ENCODE measurements at places on chromosomes 5 and 9.

DNA sequence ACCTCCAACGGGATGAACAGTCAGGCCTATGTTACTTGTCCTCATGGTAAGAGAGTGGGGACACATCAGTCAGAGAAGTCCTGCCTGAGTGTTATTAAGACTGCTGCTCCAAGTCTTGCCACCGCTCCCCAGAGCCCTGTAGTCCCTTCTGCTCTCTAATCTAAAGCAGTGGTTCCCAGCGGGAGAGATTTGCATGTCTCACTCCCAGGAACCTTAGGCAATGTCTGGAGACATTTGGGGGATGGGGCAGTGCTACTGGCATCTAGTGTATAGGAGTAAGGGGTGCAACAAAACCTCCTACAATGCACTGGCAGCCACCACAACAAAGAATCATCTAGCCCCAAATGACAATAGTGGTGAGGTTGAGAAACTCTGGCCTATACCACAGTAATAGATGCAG lies 2.6 kb upstream of the SVEP1 start:
- DNase-seq = no peak

GRCh38 chr5:39502704-39503103 lies 77.9 kb upstream of the DAB2 start:
- no peak for DNase-seq

DNA sequence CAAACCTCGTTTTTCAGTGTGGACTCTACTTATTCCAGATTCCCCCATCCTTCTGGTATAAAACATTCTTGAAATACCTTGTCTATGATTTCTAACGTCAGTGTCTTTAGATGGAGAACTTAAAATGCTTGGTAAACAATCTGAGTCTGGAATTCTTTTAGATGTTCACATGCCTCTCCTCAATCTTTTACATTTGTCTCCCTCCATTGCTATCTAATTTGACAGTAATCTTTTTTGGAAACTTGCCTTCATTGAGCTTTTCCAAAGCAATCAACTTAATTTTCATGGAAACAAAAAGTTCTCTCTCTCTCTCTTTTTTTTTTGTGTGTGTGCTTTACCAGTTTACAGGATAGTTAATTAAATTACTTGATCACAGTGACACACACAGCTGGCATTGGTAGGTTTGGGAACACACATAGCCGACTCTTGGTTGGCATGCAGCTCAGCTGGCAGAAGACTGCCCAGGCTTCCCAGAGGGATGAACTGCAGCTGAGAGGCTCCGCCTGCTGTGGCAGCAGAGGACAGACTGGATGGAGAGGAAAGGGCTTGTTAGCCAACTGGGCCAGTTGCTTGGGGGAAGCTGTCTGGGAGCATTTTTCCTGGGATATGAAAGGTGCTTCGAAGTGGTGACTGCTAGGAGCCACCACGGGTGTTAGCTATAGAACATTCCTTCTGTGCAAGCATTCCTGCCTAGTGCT lies 271.3 kb downstream of the ZSWIM6 start:
- no peak for DNase-seq

DNA sequence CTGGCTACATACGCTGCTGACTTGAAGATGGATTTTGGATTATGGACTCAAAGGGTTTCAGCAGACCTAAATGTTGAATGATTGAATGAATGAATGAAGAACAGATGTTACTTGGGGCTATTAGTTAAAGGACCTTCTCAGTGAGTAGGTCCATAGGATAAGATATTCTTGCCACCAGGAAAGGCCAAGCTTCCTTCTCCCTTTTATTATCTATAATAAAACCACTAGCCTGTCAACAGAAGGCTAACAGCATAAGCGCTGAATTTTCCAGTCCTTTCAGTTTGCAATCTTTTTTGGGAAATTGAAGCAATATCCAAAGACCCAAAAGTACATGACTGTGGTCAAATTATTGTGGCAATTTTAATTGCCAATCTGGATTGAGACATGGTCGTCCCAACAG lies 113.3 kb downstream of the SV2C start:
- no peak for DNase-seq

GRCh38 chr5:168874713-168875380 lies 295.7 kb upstream of the PANK3 start:
- no peak for DNase-seq

DNA sequence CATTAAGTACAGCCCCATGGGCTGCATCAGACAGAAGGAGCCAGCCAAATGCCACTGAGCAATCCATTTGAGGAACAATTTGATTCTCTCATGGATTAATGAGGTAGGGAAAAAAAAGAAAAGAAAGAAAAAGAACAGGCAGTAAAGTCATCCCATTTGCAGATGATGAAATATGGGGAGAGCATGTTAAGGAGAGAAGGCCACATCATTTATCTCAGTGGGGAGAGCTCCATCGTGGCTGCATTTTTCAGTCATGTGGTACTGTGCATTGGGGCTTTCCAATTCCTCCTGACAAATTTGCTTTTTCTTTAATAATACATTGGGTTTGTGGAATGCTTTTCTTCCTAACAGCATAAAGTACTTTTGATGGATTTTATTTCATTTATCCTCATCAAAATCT lies 375.2 kb upstream of the TLE4 start:
- DNase-seq = no peak

GRCh38 chr9:72665421-72665820 lies 144.0 kb downstream of the TMC1 start:
- DNase-seq = no peak

DNA sequence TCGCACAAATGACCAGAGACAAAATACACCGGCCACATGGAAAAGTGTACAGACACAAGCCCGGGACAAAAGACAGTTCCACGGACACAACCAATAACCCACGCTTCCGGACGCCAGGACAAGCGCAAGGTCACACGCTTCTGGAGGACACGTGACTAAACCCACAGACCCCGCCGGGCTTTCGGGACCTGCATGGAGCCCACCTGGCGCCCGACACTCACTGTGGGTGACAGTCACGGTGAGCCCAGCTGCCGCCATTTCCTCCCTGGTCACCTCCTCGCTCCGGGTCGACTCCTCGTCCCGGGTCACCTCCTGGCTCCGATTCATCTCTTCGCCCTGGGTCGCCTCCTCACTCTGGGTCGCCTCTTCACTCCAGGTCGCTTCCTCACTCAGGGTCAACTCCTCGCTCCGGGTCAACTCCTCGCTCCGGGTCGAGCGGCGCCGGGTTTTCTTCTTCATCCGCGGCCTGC lies 470 bp downstream of the BAG1 start:
- DNase-seq = no peak

- no peak for DNase-seq
Measured at GRCh38 chr9:128365525-128365924, 5.6 kb upstream of the URM1 start.

- no peak for DNase-seq
Measured at GRCh38 chr5:169527863-169528262, 55.7 kb upstream of the SPDL1 start.

- no peak for DNase-seq
Measured at GRCh38 chr9:6302417-6302816, 25.8 kb upstream of the TPD52L3 start.

- DNase-seq = no peak
Measured at GRCh38 chr9:116147821-116148220, 5.8 kb upstream of the PAPPA start.

- DNase-seq = no peak
Measured at GRCh38 chr9:74543145-74543544, 46.0 kb downstream of the RORB start.

DNA sequence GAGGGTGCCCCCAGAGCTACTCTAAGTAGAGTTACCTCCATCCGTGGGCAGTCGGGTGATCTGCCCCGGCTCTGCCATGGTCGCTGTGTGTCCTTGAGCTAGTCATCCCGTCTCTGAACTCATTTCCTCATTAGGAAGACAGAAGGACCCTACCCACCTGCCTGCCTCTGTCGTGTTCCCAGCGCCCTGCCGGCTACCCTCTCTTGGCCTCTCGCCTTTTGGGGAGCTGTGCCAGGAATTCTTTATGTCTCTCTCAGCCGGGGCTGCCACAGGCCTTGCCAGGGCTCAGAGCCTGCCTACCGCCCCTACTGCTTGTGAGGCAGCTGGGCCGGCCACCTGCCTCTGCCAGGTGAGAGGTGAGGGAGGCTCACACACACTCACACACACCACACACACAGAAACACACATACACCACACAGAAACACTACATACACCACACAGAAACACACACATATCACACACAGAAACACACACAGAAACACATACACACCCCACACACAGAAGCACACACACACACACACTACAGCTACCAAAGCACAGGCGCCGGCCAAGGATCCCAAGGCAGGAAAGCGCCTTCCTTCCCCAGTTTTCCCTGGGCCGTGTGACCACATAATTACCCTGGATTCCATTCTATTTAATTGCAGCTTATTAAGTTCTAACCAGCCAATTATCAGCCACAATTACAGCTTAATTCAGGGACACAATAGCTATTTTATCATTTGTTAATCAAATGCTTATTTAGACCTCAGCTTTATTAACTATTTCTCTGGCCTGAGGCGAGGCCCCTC lies 41.7 kb downstream of the UNC5A start:
- DNase-seq = no peak

DNA sequence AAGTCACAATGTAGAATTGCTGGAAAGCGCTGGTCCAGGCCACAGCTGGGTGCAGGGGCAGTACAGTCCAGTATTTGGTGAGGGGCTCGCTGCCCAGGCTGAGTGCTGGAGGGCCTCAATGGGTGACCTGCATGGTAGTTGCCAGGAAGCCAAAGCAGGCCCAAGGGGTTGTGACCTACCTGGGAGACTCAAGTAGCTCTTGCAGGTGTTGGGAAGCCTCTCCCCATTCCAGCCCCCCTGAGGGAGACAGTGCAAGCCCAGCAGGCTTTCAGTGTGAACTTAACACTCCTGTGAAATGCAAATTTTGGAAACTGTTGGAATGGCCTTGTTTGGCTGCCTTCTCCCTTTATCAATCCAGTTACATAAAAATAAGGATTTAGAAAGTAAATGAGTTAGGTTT lies 13.9 kb downstream of the KDM4C start:
- DNase-seq = no peak

DNA sequence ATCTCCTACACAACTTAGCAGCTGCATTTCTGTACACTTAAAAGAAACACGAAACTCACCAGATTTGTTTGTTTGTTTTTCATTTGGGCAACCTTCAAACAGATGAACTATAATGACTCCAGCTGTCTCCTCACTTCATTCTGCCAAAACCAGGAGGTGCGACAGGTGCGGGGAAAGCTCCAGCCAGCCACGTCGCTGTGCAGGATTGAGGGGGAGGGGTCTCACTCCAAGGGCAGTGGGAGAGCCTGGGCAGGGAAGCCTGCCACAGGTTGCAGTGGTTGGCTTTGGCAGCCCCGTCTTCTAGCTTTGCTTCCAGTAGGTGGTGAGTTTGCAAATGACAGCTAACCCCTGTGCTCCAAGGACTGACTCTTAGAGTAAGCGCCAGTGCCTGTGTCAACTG lies 215.8 kb downstream of the CEMIP2 start:
- no peak for DNase-seq

GRCh38 chr5:7815892-7816534 lies 34.9 kb downstream of the CFAP90 start:
- DNase-seq = peak; percentile 89

DNA sequence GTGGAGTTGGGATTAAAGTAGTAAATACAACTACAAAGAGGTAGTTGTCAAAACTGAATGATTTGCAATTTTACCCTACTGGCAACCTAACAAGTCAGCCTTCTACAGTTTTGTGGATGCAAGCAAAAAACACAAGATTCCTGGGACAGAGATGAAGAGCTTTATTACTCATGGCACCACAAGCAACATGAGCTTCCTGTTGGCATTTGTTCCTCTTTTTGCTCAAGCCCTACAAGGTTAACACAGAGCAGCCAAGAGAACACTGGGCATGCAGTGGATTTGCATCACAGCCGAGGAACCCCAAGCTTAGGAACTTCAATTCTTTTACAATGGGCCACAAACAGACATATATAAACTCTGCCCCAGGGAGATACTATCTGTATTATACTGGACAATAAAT lies 28.8 kb upstream of the DMAC1 start:
- DNase-seq = no peak

- DNase-seq = peak; percentile 94
Measured at GRCh38 chr5:170603578-170604565, 100.1 kb downstream of the KCNIP1 start.

DNA sequence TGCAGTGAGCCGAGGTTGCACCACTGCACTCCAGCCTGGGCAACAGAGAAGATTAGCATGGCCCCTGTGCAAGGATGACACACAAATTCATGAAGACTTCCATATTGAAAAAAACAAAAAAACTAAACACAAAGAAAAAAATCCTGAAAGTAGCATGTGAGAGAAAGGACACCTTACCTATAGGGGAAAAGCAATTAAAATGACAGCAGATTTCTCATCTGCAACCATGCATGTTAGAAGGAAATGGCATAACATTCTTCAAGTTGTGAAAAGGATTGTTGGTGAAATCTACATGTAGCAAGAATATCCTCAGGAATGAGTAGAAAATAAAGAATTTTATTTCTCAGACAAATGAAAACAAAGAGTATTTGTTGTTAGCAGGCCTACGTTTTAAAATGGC lies 13.4 kb upstream of the ZNF169 start:
- DNase-seq = no peak

GRCh38 chr5:124349931-124350330 lies 396.5 kb downstream of the ZNF608 start:
- no peak for DNase-seq

DNA sequence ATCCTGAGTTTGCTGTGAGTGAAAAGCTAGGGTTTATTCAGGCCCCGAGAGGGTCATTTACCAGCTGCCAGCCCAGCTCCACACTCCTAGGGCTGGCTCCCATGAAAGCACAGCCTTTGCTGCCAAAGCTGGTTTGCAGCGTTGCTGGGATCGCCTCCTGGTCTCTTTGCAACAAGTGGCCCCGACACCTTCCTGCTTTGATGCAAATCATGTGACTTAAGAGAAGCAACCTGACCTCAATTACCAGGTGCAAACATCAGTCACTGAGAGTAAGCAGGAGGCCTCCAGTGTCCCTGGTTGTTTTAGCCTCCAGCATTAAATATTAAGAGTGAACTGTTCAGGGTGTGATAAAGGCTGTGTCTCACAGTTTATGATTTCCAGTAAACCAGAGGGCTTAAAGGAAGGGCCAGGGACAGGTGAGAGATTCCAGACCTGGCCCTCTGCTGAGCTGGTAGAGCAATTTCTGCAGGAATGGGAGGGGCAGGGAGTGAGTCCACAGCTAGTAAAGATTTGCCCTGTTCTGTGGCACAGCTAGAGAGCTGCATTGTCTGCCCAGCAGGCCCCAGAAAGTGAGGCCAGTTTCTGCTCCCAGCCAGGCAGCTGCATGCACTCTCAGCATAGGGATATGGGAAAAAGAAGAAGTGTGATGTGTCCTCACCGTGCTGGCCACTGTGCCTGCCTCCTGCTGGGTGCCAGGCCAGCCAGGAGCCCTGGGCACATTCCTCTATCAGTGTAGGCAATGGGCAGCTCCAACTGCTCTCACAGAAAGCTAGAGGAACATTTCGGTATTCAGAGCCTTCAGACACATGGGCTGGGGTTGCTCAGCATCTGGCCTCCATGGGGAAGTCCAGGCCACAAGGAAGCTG lies 58.0 kb downstream of the SLC22A5 start:
- no peak for DNase-seq

All from 8988T (cell line).